ENCODE measurements at places on chromosomes 3 and 15. TPM values are rescaled to one million over a fixed set of nuclear protein-coding genes. Genes with fewer than 3 reads are reported as not detected.

GRCh38 chr3:3665546-3665945 lies 133.7 kb upstream of the LRRN1 start:
- H3K4me1 ChIP-seq, result peaks cover 41% of the 10 kb centered on the region
- H3K4me3 ChIP-seq, result peak overlapping the region; percentile 42
- no peaks in the 10 kb centered on the region for H3K27me3 ChIP-seq
- H3K36me3 ChIP-seq, result peaks cover 7% of the 10 kb centered on the region

- no peak overlapping the region for H3K27ac ChIP-seq
- no peaks in the 10 kb centered on the region for H3K27me3 ChIP-seq
- no peak for DNase-seq
- no peaks in the 10 kb centered on the region for H3K36me3 ChIP-seq
Measured at GRCh38 chr3:124952282-124952855, 17.8 kb upstream of the MUC13 start.

The SYNPR gene
- 0.90 TPM for total RNA-seq

- peaks cover 62% of the 10 kb centered on the region for H3K27me3 ChIP-seq
- DNase-seq, result no peak
- no peaks in the 10 kb centered on the region for H3K36me3 ChIP-seq
- peaks cover 22% of the 10 kb centered on the region for H3K4me1 ChIP-seq
- H3K27ac ChIP-seq, result no peak overlapping the region
Measured at GRCh38 chr3:43856351-43856750, 165.6 kb downstream of the ABHD5 start.

DNA sequence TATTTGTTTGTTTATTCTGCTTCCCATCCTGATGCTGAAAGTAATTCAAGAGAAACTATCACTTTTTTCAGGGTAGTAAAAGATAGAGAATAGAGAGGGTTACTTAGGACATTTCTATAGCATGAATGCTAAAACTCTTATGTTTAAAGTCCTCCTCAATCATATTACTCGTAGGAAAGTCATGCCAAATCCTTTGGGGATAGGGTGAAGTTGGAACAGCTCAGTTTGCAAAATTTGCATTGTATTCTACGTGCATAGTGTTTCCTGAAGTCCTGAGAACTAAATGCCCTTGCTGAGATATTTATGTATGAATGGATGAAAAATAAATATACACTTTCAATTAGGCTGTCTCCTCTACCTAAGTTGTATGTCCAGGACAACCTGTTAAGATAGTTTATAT lies 14.6 kb downstream of the PLSCR5 start:
- no peaks in the 10 kb centered on the region for H3K4me1 ChIP-seq
- H3K4me3 ChIP-seq, result no peak overlapping the region
- H3K27ac ChIP-seq, result no peak overlapping the region
- H3K36me3 ChIP-seq, result no peaks in the 10 kb centered on the region
- DNase-seq, result no peak

DNA sequence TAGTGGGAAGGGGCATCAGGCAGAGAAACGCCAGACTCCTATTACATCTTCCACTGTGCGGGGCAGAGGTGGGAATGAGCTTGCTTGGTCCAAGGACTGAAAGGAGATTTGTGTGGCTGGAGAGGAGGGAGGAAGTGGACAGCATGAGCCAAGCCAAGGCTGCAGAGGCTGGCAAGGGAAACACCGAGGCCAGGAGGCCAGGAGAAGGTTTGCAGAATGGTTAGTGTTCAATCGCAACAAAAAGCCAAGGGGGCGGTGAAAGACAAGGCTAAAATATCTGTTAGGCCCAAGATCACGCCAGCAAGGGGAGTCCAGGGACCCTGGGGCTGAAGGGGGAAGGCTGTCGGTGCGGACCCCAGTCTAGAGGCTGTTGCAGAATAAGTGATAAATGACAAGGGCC lies 75.8 kb downstream of the CPN2 start:
- H3K4me3 ChIP-seq, result peak overlapping the region; percentile 4
- peaks cover 19% of the 10 kb centered on the region for H3K36me3 ChIP-seq
- H3K27ac ChIP-seq, result peak overlapping the region; percentile 86

GRCh38 chr3:124639406-124640237 lies 90.6 kb upstream of the UMPS start:
- H3K27ac ChIP-seq, result no peak overlapping the region
- H3K27me3 ChIP-seq, result no peaks in the 10 kb centered on the region
- H3K4me1 ChIP-seq, result peaks cover 41% of the 10 kb centered on the region
- no peak overlapping the region for H3K4me3 ChIP-seq
- H3K36me3 ChIP-seq, result peaks cover 4% of the 10 kb centered on the region

DNA sequence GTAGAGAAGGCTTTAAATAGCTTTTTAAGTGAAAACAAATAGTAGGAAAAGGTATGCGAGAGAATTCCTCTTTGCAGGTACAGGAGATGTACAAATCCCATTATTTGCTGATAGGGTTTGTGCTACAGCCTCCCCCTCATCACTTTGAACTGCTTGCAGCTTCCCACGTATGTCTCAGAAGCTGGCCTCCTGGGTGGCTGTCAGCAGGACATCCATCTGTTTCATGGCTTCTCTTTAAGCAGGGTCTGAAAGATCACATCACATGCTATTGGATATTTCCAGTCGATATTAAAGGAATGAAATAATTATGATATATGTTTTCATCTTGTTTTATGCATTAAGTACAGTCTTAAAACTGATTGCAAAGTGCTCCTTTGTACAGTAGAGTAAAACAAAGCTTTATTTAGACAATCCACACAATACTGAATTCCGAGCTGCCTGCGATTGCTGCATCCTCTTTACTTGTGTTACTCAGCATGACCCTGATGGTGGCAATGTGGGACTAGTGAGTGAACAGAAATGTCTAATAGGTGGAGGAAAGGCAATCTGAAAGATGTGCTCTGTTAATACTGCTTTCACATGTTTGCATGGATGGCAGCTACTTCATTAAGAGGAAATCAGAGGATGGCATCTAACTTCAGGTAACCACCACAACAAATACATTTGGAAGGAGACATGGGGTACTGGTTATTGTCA lies 930.6 kb upstream of the SEMA6D start:
- no peak overlapping the region for H3K4me3 ChIP-seq
- no peak overlapping the region for H3K27ac ChIP-seq
- H3K27me3 ChIP-seq, result no peaks in the 10 kb centered on the region
- no peaks in the 10 kb centered on the region for H3K4me1 ChIP-seq

The SUMF1 gene
- 31.8 TPM for total RNA-seq

The DNAH1 gene
- total RNA-seq, result 13.1 TPM

The NTRK3 gene
- not detected for total RNA-seq

- peaks cover 35% of the 10 kb centered on the region for H3K4me1 ChIP-seq
- H3K4me3 ChIP-seq, result no peak overlapping the region
- peak; percentile 80 for DNase-seq
Measured at GRCh38 chr15:89171136-89172072, 50.0 kb downstream of the RLBP1 start.

- H3K36me3 ChIP-seq, result no peaks in the 10 kb centered on the region
- H3K4me1 ChIP-seq, result peaks cover 36% of the 10 kb centered on the region
- no peak for DNase-seq
- H3K27me3 ChIP-seq, result peaks cover 11% of the 10 kb centered on the region
Measured at GRCh38 chr3:142944342-142944741, 19.1 kb downstream of the PAQR9 start.

The RASL12 gene
- total RNA-seq, result 0.12 TPM

DNA sequence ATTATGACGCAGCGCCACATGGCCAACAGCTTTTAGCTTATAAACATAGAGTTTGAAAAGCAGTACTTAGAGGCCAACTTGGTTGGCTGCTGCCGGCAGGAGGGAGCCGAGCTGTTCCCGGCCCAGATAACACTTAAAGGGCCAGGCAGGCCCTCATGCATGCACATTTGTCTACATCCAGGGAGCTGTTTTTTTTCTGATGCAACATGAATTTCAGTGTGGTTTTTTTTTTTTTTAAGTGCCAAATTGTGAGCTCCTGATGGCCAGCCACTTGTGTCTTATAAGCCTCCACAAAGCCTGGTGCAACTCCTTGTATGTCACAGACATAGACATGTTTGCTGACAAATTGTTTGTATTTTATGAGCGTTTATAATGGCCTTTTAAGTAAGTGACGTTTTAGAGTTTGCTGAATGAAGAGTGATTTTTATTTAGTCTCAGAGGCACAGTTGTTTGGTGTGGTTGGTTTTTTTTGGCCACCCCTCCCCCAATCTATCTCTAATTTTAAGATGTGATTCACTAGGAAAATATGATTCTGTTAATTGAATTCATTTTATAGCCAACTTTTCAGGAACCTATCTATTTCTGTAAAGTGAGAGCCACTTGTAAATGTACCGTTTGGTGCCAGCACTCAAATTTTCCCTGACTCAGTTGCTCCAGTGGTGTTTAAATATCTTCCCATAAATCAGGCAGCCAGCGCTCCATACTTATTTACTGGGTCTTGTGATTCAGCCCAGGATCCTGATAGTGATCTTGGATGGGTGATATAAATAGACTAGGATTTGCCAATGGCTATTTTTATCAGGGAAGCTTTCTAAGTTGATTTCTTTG lies 134.3 kb downstream of the VGLL4 start:
- no peak overlapping the region for H3K27ac ChIP-seq
- H3K4me3 ChIP-seq, result no peak overlapping the region
- peak; percentile 19 for DNase-seq
- H3K27me3 ChIP-seq, result no peaks in the 10 kb centered on the region
- peaks cover 5% of the 10 kb centered on the region for H3K36me3 ChIP-seq
- H3K4me1 ChIP-seq, result peaks cover 16% of the 10 kb centered on the region

DNA sequence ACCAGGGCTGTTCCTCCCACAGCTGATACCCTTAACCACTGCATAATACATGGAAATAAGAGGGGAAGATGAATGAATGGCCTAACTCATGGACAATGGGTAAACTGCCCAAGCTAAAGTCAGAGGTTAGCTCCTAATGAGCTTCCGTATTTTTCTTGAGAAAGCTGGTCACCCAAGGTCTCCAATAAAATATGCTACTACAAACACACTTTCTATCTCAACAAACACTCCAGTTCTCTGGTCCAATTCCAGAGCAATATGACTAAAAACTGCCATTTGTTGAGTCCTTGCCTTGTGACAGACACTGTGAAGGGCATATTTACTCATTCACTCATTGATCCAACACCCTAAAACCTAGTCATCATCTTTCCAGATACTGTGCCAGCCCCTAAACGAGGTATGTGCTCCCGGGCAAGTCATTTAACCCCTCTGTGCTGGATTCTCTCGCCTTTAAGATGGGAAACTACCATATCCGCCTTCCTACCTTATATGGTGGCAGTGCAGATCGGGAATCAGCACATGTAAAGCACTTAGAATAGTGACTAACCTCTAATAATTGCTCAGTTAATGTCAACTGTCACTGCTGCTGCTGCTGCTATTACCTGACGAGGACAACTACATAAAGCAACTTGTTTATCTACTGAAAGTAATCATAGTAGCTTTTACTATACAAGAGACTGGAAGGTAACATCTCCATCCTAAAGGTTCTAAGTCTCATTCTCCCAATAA lies 89.1 kb downstream of the XXYLT1 start:
- no peaks in the 10 kb centered on the region for H3K27me3 ChIP-seq
- peaks cover 23% of the 10 kb centered on the region for H3K4me1 ChIP-seq
- no peak overlapping the region for H3K27ac ChIP-seq
- no peak overlapping the region for H3K4me3 ChIP-seq
- no peak for DNase-seq

GRCh38 chr3:52454250-52454937 lies 553 bp upstream of the TNNC1 start:
- H3K4me3 ChIP-seq, result peak overlapping the region; percentile 89
- H3K4me1 ChIP-seq, result peaks cover 47% of the 10 kb centered on the region
- no peak for DNase-seq
- H3K27me3 ChIP-seq, result no peaks in the 10 kb centered on the region

DNA sequence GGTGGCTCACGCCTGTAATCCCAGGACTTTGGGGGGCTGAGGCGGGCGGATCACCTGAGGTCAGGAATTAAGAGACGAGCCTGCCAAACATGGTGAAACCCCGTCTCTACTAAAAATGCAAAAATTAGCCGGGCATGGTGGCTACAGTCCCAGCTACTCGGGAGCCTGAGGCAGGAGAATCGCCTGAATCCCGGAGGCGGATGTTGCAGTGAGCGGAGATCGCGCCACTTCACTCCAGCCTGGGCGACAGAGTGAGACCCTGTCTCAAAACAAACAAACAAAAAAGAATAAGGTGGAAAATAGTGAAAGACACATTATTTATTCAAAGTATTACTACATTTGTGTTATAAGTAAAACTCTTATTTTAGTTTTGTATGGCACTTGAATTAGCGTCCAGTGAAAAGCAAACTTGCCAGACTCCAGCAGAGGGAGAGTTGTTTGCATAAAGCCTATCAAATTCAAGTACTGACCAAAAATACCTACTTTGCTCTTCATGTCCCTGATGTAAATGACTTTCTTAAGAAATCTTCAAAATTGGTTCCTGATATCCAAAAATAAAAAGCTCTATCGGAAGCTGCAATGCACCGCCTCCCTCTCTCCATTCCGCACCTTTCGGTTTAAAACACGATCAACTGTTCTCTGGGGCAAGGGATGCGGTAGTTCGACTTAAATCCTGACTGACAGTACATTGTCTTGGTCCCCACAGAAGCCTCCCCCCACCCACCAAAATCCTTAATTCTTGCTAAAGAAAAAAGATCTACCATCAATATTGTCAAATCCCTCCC lies 1.2 kb downstream of the TRPM7 start:
- no peaks in the 10 kb centered on the region for H3K27me3 ChIP-seq
- H3K36me3 ChIP-seq, result peaks cover 34% of the 10 kb centered on the region
- peaks cover 33% of the 10 kb centered on the region for H3K4me1 ChIP-seq
- peak overlapping the region; percentile 58 for H3K27ac ChIP-seq
- H3K4me3 ChIP-seq, result peak overlapping the region; percentile 100

The P2RY13 gene
- not detected for total RNA-seq

DNA sequence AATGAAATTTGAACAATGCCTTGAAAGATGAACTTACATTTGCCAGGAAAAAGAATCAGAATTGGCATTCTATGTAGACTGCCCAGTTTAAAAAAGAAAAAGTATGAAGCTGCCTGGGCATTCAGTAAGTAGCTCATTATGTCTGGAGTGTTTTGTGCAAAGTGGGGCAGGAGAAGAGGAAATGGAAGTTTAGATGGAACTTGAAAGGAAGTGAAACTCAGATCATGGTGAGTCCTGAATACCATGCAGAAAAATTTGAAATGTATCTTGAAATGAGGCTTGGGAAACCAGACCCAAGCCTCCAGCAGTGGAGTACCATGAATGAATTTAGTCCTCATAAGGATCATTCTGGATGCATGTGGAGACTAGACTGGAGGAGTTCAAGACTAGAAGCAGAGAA lies 4.8 kb upstream of the MORC1 start:
- DNase-seq, result no peak
- H3K4me3 ChIP-seq, result no peak overlapping the region
- H3K27ac ChIP-seq, result no peak overlapping the region
- no peaks in the 10 kb centered on the region for H3K36me3 ChIP-seq
- no peaks in the 10 kb centered on the region for H3K27me3 ChIP-seq
- peaks cover 34% of the 10 kb centered on the region for H3K4me1 ChIP-seq

The LMAN1L gene
- total RNA-seq, result 1.1 TPM

The HDC gene
- not detected for total RNA-seq

- DNase-seq, result no peak
- H3K27me3 ChIP-seq, result no peaks in the 10 kb centered on the region
- no peak overlapping the region for H3K27ac ChIP-seq
- peaks cover 58% of the 10 kb centered on the region for H3K4me1 ChIP-seq
- H3K36me3 ChIP-seq, result peaks cover 10% of the 10 kb centered on the region
Measured at GRCh38 chr3:31903686-31904431, 77.2 kb downstream of the OSBPL10 start.

The PRRT3 gene
- total RNA-seq, result 1.6 TPM

All from Calu3 (cell line).